Tibial nerve (tissue), 4 donors: ENCODE measurements at places on chromosomes 7 and 10. TPM values are rescaled to one million over a fixed set of nuclear protein-coding genes. Genes with fewer than 3 reads are reported as not detected.

Gene DRGX
- total RNA-seq = not detected

DNA sequence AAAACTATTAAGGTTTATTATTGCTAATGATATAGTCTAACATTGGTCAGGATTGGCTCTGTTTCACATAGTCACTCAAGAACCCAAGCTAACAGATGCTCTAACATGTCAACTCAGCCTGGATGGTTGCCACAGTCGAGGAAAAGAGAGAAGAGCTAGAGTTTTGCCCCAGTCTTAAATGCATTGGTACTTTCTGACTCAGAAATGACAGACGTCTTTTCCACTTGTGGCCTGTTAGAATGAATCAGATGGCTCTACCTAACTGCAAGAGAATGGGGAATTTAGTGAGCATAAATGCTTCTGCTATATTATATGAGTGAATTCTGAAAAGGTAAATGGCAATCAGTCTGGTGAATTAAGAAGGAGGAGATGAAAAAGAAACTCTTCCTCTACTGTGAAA is 13.9 kb downstream of the HECTD2 start:
- DNase-seq = no peak
- H3K4me1 ChIP-seq = no peaks in the 10 kb centered on the region
- H3K36me3 ChIP-seq = no peaks in the 10 kb centered on the region
- H3K27me3 ChIP-seq = no peaks in the 10 kb centered on the region
- H3K4me3 ChIP-seq = no peak overlapping the region

DNA sequence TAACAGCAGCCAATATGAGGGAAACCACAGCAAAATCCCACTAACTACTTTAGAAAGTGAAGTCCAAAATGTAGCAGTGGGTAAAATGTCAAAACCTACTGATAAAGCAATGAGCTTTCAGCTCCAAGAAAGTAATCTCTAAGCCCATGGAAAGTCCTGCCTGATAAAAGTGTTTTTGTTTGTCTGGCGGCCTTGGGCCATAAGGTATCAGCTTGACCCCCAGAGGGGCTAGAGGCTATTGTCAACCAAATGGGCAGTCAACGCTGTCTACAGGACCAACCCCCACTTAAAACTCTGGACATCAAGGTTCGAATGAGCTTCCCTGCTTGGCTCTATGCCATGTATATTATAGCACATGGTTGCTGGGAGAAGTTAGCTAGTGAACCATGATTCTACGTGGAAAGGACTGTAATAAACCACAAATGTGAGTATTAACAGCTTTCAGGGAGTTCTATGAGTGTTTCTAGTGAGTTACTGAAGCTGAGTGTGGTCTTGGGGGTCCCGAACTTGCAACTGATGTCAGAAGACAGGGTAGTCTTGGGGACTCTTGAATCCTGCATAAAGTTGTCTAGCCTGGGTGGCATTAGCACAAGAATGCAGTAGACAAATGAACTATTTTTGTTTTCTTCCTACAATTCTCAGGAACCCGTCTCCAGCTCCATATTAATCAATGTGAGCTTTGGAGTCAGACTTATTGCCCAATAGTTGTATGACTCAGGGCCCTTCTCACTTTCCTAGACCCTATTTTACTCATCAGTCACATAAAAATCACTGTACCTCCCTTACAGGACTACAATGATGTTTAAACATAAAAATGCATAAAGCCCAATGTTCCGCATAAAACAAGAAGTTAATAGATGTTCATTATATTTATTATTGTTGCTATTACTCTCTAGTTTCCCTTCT is 164.9 kb downstream of the DGKI start:
- H3K36me3 ChIP-seq = no peaks in the 10 kb centered on the region
- no peak for DNase-seq
- H3K4me3 ChIP-seq = no peak overlapping the region
- no peaks in the 10 kb centered on the region for H3K4me1 ChIP-seq
- H3K27me3 ChIP-seq = no peaks in the 10 kb centered on the region

Gene RASA4B
- 56.1 TPM for total RNA-seq

DNA sequence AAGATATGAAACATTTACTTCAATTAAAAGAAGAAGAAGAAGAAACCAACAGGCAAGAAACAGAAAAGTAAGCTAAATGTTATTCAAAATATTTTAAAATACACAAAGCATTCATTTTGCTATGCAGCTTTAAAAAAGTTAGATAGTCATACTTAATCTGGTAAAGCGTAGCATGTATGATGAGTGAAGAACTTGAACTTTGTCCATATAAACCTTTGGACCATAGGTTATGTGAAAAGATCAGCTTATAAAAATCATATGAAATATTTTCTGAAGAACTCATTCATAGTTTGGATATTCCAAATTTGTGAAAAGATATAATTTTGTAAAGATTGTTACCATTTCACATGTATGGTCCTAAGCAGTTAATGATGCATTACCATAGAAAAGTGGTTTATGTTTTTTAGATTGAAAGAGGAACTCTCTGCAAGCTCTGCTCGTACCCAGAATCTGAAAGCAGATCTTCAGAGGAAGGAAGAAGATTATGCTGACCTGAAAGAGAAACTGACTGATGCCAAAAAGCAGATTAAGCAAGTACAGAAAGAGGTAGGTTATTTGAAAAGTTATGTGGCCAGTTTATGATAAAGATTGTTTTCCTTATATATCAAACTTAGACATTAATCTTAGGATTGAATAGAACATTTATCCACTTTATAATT is 37.3 kb downstream of the KIF20B start:
- H3K4me1 ChIP-seq = no peaks in the 10 kb centered on the region
- no peak overlapping the region for H3K4me3 ChIP-seq
- no peak for DNase-seq
- no peaks in the 10 kb centered on the region for H3K27me3 ChIP-seq
- no peaks in the 10 kb centered on the region for H3K36me3 ChIP-seq
- no peak overlapping the region for H3K27ac ChIP-seq

DNA sequence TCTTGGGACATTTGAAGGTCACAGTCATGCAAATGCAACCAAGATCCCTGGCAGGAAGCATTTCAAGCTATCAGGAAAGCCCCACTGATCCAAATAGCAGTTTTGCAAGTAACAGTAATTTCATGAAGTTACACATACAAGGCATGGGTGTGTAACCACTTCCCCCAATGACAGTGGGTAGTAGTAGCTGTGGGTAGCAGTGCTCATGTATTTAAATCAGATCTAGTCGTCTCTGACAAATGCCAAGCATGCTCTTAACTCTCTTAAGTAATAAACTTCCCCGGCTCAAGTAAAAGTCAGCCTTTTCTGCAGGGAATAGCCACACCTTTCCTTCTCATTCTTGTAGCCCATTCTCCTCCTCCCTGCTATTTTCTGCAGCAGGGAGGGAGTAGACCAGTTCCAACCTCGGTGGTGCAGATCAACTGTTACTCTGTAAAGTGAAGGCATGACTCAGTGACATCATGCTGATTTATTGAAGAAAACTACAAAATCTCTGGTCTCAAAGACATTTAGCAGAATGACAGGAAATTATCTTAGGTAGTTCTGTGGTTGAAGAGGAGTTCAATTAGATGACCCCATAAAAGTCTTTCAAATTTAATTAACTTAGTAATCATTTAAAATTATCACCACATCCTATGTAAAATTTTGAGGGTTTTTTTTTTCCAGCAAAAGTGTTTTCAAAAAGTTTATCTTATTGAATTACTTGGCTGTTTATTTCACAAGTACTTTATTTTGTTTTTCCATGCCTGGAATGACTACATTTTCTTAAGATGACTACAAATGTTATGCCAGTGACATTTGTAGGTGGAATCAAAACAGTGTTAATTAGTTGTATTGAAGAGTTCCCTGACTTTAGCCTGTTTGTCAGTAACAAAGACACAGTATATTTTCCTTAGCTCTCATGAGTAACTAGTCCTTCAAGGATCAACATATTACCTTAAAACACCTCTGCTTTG is 568.3 kb downstream of the INHBA start:
- no peaks in the 10 kb centered on the region for H3K27me3 ChIP-seq
- no peak overlapping the region for H3K27ac ChIP-seq
- no peaks in the 10 kb centered on the region for H3K4me1 ChIP-seq
- DNase-seq = no peak
- no peak overlapping the region for H3K4me3 ChIP-seq

DNA sequence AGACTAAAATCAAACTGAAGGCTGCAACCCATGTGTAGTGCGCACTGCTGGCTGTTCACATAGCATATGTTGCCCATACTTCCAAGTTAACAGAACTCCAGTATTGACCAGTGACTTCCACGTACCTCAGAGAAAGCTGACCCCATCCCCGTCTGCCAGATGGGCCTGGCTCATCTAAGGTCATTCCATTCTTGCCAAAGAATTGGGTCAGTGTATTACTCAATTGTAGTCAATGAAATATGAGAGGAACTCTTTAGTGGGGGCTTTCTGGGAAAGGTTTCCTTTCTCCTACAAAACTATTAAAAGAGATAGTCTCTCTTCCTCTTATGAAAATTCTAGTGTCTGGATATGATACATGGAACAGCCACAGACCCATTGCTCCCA is 238.6 kb downstream of the COBL start:
- no peak for DNase-seq
- H3K4me1 ChIP-seq = no peaks in the 10 kb centered on the region
- H3K27ac ChIP-seq = no peak overlapping the region

Gene IQUB
- total RNA-seq = 1.8 TPM

GRCh38 chr7:133761443-133761842 is 365.7 kb upstream of the LRGUK start:
- no peak overlapping the region for H3K27ac ChIP-seq
- no peaks in the 10 kb centered on the region for H3K36me3 ChIP-seq
- H3K27me3 ChIP-seq = no peaks in the 10 kb centered on the region
- no peaks in the 10 kb centered on the region for H3K4me1 ChIP-seq

Gene PODXL
- 40.8 TPM for total RNA-seq

Gene POM121
- 14.2 TPM for total RNA-seq

Gene CUBN
- total RNA-seq = 12.3 TPM

Gene ACTR3C
- 0.44 TPM for total RNA-seq
